ENCODE measurements at places on chromosomes 5 and 9. TPM values are rescaled to one million over a fixed set of nuclear protein-coding genes. Genes with fewer than 3 reads are reported as not detected.

- no peaks in the 10 kb centered on the region for H3K36me3 ChIP-seq
- H3K27ac ChIP-seq: no peak overlapping the region
- DNase-seq: no peak
- H3K4me1 ChIP-seq: no peaks in the 10 kb centered on the region
- H3K27me3 ChIP-seq: no peaks in the 10 kb centered on the region
- H3K4me3 ChIP-seq: no peak overlapping the region
Measured at GRCh38 chr9:26706223-26706622, 186.4 kb downstream of the CAAP1 start.

GRCh38 chr9:121282277-121283079 lies 14.5 kb downstream of the GSN start:
- no peak overlapping the region for H3K4me3 ChIP-seq
- H3K27ac ChIP-seq: peak overlapping the region; percentile 97
- H3K4me1 ChIP-seq: peaks cover 97% of the 10 kb centered on the region
- no peaks in the 10 kb centered on the region for H3K36me3 ChIP-seq
- no peak for DNase-seq

- H3K27me3 ChIP-seq: no peaks in the 10 kb centered on the region
- no peak for DNase-seq
- no peak overlapping the region for H3K27ac ChIP-seq
- H3K4me1 ChIP-seq: peaks cover 17% of the 10 kb centered on the region
- no peak overlapping the region for H3K4me3 ChIP-seq
Measured at GRCh38 chr5:57491369-57491965, 8.9 kb upstream of the ACTBL2 start.

GRCh38 chr5:76456258-76456657 lies 53.2 kb downstream of the IQGAP2 start:
- H3K27ac ChIP-seq: no peak overlapping the region
- no peak overlapping the region for H3K4me3 ChIP-seq
- H3K4me1 ChIP-seq: no peaks in the 10 kb centered on the region
- H3K27me3 ChIP-seq: no peaks in the 10 kb centered on the region
- DNase-seq: no peak

DNA sequence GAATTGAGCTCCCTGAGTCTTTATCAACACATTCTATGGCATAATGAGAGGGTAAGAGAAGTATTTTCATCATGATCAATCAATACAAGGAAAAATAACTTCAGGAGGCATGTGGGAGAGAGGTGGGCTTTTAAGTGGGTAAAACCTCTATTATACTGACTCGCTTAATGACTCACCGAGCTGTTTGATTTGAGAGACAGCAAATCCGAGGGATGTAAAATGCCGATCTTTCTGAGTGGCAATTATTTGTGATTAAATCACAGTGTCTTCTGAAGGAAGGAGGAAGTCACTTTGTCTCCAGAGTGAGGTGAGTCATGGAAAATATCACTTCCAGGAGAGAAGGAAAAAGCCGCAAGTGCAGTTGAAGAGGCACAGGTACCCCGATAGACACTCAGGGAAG lies 320.4 kb downstream of the DRD1 start:
- DNase-seq: no peak
- no peak overlapping the region for H3K27ac ChIP-seq
- no peak overlapping the region for H3K4me3 ChIP-seq
- H3K4me1 ChIP-seq: no peaks in the 10 kb centered on the region
- no peaks in the 10 kb centered on the region for H3K27me3 ChIP-seq

The INSL6 gene
- total RNA-seq: not detected

- no peak for DNase-seq
- H3K36me3 ChIP-seq: no peaks in the 10 kb centered on the region
- no peak overlapping the region for H3K27ac ChIP-seq
- peaks cover 14% of the 10 kb centered on the region for H3K4me1 ChIP-seq
Measured at GRCh38 chr5:88734191-88734640, 148.8 kb downstream of the MEF2C start.

GRCh38 chr9:70135176-70135575 lies 91.5 kb downstream of the MAMDC2 start:
- no peaks in the 10 kb centered on the region for H3K4me1 ChIP-seq
- no peaks in the 10 kb centered on the region for H3K36me3 ChIP-seq
- H3K4me3 ChIP-seq: no peak overlapping the region
- no peak overlapping the region for H3K27ac ChIP-seq
- no peaks in the 10 kb centered on the region for H3K27me3 ChIP-seq
